ENCODE measurements at places on chromosomes 6 and 20.
A peak's percentile ranks its signal among the peaks of the same experiment; 100 is the strongest.

GRCh38 chr6:135183002-135183531, 2.0 kb downstream of the MYB start:
- no peak for DNase-seq

DNA sequence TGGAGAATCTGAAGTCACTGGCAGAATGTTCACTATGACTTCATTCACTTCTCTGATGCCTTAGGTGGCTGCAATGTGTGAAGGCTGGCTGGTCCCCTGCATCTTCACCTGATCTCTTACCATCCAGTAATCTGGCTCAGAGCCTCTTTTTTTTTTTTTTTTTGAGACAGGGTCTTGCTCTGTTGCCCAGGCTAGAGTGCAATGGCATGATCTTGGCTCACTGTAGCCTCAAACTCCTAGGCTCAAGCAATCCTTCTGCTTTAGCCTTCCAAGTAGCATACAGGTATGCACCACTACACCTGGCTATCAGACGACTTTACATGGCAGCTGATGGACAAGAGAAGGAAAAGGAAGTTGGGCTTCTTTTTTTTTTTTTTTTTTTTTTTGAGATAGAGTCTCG, 25.8 kb upstream of the JARID2 start:
- no peak for DNase-seq

DNA sequence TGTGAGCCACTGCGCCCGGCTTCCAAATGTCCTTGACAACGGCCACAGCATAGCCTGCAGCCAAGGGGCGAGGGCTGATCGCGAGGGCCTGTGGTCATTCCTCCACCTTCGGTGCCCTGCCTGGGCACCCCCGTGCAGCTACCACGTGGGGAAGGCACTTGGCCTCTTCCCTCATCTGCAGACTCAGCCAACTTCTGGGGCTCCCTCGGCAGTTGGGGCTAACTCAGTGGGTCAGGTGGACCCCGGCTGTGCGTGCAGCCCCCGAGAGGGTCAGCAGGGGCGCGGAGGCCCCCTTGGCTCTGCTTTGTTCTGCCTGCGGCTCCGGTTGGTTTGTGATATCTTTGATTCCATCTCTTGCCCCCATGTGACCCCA, 52.9 kb upstream of the BHLHE23 start:
- DNase-seq, result no peak

DNA sequence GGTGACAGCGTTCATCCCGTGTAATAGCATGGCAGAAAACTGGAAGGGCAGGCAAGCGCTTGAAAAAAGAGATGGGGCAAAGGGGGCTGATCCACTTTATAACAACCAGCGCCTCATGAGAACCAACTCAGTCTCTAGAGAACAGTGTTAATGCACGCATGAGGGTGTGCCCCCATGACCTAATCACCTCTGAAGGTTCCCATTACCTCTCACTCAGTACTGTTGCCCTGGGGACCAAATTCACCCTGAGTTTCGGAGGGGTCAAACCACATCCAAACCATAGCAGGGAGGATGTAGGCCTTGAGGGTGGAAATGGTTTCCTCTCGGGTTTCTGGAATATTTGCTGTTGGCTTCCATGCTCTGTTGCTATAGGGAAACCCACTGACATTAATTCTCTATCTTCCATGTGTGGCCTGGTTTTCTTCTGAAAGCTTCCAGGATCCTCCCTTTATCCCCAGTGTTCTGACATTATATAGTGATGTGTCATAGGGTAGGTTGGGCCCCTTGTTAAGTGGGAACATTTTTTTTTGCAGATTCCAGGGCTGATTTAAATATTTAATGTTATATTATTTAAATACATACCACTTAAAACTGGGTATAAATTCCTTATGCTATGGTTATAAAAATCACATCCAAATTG, 65.2 kb downstream of the PPP1R14C start:
- DNase-seq, result no peak

- no peak for DNase-seq
Observed at GRCh38 chr20:49846206-49846807, 33.7 kb downstream of the SLC9A8 start.

GRCh38 chr6:21450149-21450548, 143.4 kb upstream of the SOX4 start:
- DNase-seq, result no peak

DNA sequence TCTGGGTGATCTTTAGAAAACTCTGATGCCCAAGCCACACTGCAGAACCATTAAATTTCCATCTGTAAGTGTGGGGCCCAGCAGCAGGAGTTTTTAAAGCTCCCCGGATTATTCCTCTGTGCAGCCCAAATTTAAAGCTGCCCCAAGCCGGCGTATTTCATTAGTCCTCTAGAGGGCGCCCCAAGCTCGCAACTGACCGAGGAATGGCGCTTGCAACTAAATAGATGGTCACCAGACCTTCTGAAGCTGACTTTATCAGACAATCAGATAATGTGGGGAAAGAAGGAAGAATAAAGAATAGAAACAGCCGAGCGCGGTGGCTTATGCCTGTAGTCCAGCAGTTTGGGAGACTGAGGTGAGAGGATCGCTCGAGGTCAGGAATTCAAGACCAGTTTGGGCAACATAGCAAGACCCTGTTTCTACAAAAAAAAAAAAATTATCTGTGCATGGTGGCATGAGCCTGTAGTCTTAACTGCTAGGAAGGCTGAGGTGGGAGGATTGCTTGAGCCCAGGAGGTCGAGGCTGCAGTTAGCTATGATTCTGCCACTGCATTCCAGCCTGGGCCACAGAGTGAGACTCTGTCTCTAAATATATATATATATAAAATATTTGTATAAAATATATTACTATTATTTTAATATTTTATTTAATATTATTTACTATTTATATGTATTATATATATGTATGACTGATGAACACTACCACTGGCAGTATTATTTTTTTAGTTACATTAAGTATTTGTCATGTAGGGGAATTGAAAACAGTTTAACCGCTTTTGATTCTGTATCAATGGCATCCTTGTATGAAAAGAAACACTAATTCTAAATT, 56.0 kb downstream of the OTOR start:
- DNase-seq, result peak; percentile 8

DNA sequence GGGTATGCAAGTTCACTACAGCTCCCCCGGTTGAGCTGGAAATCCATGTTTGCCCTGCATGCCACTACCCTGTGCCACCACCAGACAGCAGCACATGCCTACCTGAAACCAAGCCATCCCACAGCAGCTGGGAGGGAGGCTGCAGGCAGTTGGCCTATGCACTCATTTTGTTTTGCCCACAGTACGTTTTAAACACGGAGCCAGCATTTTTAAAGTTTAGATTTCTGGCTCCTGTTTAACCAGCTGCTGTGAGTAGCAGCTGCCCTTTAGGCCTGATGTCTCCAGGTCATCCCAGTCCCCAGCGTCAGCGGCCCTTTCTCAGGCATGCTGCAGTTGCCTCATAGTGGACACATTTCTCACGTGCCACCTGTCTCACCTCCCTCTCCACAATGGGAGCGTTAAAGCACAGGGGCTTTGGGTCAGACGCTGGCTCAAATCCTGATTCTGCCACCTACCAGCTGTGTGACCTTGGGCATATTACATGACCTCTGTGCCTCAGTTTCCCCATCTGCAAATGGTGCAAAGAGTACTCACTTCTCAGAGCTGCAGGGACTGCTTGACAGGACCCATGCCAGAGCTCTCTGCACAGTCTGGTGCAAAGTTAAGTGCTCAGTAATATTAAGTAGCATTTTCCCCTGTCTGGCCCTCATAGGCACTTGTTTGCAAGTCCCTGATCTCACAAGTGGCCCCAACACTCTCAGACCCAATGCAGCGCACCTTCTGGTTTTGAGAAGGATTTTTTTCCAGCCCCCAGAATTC, 8.2 kb upstream of the UBE2V1 start:
- DNase-seq, result no peak

- no peak for DNase-seq
Observed at GRCh38 chr6:98323605-98324004, 510.8 kb upstream of the POU3F2 start.

GRCh38 chr20:46872328-46873211, 22.1 kb upstream of the EYA2 start:
- DNase-seq, result no peak

- DNase-seq, result no peak
Observed at GRCh38 chr6:26198722-26199056, 111.5 kb downstream of the HFE start.

- DNase-seq, result no peak
Observed at GRCh38 chr6:29965873-29966601, 23.7 kb downstream of the HLA-A start.

- no peak for DNase-seq
Observed at GRCh38 chr6:89750338-89750737, 69.3 kb downstream of the MDN1 start.

DNA sequence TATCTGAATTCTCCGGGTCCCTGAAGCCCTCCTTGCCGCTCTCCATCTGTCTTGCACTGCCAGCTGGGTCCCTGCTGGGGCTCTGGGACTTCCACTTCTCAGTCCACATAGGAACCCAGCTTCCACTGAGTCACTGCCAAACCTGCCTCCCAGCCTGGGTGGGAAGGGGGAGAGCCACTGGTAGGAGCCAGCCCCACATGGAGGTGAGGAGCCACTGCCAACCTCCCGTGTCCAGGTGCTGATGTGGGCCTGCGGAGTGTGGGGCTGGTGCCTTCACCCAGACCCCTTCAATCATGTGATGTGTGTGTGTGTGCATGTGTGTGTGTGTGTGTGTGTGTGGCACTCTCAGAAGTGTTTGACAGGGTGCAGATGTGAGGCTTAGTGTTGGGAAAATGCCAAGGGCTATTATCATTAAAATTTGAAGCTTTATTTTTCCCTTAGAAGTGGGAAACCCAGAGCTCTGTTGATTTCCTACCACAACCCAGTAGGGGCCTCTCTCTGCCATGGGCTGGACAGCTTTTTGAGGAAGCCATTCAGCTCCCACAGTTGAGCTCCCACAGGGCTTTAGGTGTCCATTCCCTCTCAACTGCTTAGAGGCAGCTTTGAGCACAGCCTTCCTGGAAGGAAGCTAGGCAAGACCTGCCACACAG, 9.3 kb upstream of the SGK2 start:
- DNase-seq, result no peak

- DNase-seq, result no peak
Observed at GRCh38 chr20:63525971-63526370, 5.4 kb downstream of the PPDPF start.

- no peak for DNase-seq
Observed at GRCh38 chr20:4484379-4484997, 237.2 kb upstream of the PRND start.

DNA sequence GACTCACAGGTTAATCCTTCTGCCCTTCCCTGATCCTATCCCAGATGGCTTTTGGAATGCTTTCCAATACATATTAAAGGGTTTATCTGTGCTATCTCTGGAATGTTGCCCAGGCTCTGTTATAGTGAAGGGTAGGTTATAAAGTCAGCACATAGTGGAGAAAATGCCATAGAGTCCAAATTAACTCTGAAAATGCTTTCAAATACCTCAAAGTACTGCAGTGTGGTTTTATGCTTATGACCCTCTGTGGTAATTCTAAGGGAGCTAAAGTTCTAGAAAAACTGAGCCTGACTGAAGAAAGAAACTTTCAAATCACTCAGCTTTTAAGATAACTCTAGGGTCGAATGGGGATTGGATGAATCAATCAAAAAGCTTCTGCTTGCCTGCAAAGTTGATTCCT, 159.8 kb downstream of the PLCB1 start:
- peak; percentile 43 for DNase-seq

DNA sequence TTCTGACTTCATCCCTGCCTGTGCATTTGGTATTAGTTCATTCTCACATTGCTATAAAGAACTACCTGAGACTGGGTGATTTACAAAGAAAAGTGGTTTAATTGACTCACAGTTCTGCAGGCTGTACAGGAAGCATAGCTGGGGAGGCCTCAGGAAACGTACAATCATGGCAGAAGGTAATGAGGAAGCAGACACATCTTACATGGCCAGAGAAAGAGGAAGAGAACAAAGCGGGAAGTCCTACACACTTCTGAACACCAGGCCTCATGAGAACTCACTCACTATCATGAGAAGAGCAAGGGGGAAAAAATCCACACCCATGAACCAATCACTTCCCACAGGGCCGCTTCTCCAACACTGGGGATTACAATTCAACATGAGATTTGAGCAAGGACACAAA, 303.9 kb downstream of the CBLN4 start:
- no peak for DNase-seq

DNA sequence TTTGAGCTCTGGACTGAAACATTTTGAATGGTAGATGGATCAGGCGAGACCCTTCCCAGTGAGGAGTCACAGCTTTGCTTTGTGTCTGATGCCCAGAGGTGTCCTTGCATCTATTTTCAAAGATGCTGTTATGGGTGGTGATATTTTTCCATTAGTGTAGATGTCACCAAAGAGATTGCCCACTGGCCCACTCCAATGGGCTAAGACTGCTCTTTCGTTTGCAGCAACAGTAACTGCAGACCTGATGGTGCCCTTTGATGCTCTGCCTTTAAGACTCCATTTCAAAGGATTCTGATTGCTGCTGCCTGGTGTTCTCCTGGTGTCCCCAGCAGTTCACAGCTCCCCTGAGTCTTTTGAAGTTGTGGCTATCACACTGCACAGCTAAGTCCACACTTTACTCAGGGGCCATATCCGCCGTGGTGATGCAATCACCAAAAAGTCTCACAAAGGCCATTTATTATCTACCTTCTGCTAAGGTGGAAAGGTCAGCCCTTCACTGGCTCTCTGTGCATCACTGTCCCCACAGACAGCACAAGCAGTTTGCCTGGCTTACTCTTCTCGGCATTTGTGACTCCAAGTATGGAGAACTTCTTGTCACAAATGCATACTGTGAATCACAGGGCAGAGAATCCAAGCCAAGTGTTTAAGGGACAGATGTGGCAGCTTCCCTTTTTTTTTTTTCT, 56.4 kb downstream of the NOX3 start:
- no peak for DNase-seq
